CD4-positive, alpha-beta T cell (primary cell): ENCODE measurements at places on chromosomes 3 and 15.

DNA sequence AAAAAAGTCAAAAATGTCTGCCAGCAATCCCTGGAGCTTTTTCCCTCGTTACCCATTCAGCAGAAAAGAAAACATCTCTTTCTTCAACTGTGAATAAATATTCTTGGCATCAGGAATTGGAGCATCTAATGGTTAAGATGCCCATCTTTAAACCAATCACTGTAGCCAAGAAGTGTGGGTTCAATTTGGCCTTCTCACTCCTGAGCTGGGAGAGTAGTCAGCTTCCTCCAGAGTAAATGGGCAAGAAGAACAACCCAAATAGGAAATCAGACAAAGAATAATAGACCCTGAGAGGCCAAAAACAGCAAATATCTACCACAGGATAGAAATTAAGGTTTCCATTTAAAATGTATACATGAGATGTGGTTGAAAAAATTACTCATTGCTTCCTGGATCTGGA is 508.0 kb upstream of the MDFIC2 start:
- DNase-seq = no peak

DNA sequence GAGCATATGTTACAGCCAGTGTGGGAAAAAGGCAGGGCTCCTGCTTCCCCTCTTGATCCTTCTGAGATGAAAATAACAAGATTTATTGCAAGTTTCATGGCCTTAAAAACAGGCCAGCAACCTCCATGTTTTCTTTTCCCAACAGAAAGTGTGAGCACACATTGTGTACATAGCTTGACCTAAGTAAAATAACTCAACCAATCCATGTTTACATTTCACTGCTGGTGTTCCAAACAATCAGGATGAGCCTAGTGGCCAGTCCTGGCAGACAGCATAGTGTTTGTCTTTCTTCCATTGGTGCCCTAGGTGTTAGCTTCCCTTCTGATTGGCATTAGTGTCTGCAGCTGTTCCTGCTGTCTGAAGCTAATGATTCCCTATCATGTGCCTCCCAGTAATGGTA is 847.7 kb downstream of the EPHA3 start:
- DNase-seq = no peak

DNA sequence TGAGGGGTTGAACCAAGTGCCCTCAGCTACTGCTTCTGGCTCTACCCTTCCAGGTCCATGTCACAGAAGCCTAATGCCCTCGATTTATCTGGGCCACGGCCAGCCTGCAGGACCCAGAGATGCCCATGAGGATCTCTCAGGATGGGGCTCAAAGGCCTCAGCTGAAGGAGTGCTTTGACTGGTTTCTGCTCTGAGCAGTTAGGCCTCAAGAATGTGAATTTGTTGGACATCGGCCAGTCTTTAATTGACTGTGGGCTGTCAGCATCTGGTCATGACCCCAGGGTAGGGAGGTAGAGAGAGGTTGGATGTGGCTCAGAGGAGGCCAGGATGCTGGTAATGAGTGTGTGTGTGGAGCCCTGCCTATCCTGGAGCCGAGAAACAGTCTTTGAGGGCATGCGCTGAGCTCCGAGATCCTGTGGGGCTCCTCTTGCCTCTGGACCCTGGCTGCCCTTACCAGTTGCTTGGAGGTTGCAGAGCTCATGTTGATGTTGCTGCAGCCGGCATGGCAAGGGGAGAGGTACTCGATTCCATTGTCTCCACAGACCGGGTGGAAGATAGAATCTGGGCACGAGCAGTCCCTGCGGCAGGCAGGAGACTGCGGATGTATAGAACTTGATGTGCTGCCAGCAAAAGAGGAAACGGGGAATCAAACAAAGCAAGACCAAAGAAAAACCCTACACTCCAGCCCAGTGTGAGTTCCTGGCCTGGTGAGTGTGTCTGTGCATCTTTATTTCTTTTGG is 49.1 kb upstream of the RAB6B start:
- DNase-seq = no peak

- DNase-seq = no peak
Measured at GRCh38 chr3:186241910-186242821, 119.9 kb downstream of the DGKG start.

DNA sequence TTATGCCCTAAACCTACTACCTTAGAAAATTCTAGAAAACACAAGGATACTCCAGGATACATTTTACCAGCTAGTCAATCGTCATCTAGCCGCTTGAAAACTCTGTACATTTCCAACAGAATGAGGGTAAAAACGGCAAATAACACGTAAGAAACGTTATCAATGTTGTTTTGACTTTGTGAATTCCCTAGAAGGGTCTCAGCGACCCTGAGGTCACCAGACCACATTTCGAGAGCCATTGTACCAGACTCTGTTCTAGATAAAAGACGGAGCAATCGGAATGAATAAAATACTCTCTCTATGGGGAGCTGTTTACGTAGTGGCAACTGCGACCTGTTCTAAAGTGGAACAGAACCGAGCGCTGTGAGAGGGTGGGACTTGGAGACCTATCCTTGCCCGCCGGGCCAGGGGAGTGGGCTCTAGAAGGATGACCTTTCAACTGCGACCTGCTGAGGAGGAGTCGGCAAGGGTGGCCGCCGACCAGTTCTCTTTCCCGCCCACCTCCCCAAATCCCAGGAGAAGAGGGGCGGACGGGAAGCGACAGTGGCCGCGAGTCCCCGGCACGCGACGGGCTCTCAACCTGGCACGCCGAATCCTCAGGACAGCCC is 778 bp upstream of the AP4E1 start:
- peak; percentile 56 for DNase-seq
